Left lobe of liver (tissue), 2 donors: ENCODE measurements at places on chromosomes 6 and 20.

GRCh38 chr6:43268355-43268700 is 25.0 kb downstream of the TTBK1 start:
- peak; percentile 87 for DNase-seq

DNA sequence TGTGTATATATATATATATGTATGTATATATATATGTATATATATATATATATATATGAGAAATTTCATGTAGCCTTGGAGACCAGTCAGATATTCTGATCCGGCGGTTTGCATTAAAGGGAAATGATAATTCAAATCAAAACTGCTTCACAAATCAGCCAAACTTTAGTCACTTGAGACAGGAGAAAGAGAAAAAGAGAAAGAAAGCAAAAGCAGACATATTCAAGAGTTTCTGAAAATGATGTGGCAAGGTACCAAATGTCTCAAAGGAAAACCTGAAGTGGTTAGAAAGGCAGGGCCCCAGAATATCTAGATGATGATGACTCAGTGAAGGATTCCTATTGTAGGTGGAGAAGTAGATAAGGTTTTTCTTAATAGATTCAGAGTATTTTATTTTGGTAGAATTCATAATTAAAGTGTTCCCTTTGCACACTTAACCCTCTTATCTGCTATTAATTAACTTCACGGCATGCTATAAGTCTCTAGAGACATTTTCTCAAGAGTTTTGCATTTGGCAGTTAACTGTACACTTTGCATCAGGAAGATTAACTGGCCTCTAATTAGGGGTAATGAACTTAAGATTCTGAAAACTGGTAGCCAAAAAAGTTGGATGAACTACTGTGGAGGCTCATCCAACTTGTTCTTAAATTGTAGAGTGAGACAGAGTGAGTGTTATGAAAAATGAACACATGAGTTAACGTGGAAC is 50.1 kb upstream of the ASF1A start:
- no peak for DNase-seq

- DNase-seq: peak; percentile 10
Measured at GRCh38 chr6:170035901-170036304, 255.0 kb downstream of the DLL1 start.

GRCh38 chr6:35035481-35036030 is 105.6 kb downstream of the TCP11 start:
- no peak for DNase-seq

DNA sequence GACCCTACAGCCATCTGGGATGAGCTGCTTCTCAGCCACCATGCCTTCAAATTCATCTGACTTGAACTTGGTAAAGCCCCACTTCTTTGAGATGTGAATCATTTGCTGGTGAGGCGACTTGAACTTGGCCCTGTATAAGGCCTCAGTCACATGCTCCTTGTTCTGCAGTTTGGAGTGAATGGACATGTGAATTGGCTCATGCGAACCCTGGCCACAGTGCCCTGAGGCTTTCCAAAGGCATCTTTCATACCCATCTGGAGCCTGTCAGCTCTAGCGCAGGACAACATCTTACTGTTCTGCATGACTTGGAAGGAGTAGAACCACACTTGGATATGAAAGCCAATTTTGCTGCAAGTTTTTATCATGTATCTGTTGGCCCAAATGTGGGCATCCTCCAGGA is 244.0 kb upstream of the FAM83B start:
- no peak for DNase-seq

DNA sequence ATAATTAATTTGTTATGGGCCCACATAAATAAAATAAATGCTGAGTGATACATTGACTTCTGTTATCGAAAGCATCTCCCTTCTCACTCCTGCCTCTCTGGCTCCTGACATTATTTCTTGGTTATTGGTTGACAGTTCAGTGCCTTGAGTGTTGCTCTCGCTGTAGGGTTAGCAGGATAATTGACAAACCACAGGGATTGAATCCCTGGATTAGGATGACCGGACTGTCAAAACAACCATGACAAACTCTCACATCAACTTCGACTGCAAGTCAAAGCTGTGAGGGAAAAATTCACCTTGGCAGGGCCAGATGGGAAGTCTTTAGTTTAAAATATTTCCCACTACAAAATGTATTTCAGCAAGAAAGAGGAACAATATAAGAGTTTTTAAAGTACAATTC is 245.4 kb upstream of the TFAP2D start:
- no peak for DNase-seq

DNA sequence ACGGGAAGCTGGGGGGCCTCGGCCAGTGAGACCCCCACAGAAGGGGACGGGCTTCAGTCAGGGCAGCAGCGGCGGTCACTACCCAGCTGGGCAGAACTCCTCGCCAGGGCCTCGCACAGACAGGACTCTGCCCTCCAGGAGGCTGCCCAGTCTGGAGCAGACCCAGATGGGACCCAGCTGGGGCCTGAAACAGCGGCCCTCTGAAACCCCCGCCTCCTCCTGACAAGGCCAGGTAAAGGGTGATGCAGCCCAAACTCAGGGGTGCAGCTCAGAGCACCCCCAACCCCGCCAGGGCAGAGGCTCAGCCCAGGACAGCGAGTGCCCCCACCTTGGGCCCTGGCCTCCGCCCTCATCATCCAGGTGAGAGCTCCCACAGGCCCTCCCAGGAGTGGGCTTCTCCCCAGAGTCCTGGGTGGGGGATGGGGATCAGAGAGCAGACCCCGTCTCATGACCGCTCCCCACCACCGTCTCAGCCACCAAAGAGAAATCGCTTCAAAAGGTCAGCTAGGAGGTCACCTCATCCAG is 2.2 kb downstream of the EEF1A2 start:
- no peak for DNase-seq

GRCh38 chr6:155125906-155126305 is 130.8 kb downstream of the TIAM2 start:
- no peak for DNase-seq

GRCh38 chr6:44332585-44332984 is 9.9 kb upstream of the SPATS1 start:
- DNase-seq: no peak

DNA sequence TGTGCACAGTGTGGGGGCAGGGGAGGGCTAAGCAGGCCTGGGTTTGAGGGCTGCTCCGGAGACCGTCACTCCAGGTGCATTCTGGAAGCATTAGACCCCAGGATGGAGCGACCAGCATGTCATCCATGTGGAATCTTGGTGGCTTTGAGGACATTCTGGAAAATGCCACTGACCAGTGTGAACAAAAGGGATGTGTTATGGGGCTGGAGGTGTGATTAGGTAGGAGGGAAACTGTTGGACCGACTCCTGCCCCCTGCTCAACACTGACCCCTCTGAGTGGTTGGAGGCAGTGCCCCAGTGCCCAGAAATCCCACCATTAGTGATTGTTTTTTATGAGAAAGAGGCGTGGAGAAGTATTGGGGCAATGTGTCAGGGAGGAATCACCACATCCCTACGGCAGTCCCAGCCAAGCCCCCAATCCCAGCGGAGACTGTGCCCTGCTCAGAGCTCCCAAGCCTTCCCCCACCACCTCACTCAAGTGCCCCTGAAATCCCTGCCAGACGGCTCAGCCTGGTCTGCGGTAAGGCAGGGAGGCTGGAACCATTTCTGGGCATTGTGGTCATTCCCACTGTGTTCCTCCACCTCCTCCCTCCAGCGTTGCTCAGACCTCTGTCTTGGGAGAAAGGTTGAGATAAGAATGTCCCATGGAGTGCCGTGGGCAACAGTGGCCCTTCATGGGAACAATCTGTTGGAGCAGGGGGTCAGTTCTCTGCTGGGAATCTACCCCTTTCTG is 44.0 kb upstream of the TTPAL start:
- no peak for DNase-seq

DNA sequence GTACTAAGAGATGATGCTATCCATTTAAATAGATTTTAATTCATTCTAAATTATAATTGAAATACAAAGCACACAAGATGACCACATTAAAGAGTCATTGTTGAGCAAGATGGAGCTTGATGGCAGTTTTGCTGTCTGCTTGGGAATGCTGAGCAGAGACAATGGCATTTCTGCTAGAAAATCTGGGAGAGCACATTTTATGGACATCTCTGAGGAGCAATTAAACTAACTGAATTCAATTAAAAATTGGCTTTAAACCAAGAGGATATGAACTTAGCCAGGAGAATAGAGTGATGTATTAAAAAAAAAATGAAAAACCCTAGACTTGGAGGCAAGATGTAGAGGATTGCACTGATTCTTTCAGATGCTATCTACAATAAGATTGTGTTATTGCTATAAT is 19.1 kb upstream of the ADGRB3 start:
- DNase-seq: no peak

GRCh38 chr20:46328200-46328882 is 20.0 kb upstream of the CDH22 start:
- no peak for DNase-seq

GRCh38 chr6:44474190-44474631 is 86.7 kb downstream of the CDC5L start:
- no peak for DNase-seq

GRCh38 chr6:167590193-167590592 is 236.5 kb upstream of the AFDN start:
- DNase-seq: no peak

- no peak for DNase-seq
Measured at GRCh38 chr6:112773187-112773586, 426.1 kb downstream of the RFPL4B start.

- DNase-seq: peak; percentile 49
Measured at GRCh38 chr6:21587961-21588480, 5.5 kb upstream of the SOX4 start.

GRCh38 chr20:37598100-37598543 is 70.4 kb upstream of the BLCAP start:
- no peak for DNase-seq
